ENCODE measurements at places on chromosomes 2 and 18. TPM values are rescaled to one million over a fixed set of nuclear protein-coding genes. Genes with fewer than 3 reads are reported as not detected.

DNA sequence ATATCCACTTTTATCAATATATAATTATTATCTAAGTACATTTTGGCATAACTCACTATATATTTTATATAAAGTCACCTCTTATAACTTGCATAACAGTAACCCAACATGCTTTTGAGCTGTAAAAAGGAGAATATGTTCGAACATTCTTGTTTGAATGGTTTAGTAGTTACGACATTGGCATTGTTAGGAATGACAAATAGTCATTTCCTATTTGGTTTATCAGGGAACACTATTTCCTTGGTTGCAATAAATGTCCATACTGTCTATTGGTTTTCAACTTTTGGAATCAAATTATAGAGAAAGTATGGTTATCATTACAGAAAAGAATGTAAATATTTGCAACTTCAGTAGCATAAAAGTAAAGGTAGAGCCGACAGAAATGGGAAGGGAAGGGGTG, 124.1 kb downstream of the PARD3B start:
- DNase-seq = no peak

DNA sequence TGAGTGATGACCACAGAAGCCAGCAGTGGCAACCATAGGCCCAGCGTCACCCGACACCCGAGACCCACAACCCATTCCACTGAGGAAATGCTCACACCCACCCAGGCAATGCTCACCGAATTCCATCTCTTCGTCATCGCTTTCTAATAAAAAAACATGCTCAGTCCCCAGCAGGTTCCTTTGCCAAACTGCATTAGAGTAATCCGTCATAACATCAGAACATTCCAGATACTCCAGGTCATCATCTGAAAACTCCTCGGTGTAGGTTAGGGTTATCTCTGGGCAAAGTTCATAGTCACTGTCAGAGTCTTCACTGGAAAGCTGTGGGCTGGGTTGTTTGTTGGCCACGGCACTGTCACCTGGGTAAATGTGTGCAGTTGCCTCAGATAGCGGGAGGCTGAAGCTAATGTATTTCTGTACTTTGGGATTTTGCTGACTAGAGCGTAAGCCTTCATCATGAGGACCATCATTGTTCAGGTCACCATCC, 49.3 kb downstream of the ALPK2 start:
- DNase-seq = no peak

GRCh38 chr2:208999911-209000310, 423.9 kb upstream of the MAP2 start:
- DNase-seq = no peak

DNA sequence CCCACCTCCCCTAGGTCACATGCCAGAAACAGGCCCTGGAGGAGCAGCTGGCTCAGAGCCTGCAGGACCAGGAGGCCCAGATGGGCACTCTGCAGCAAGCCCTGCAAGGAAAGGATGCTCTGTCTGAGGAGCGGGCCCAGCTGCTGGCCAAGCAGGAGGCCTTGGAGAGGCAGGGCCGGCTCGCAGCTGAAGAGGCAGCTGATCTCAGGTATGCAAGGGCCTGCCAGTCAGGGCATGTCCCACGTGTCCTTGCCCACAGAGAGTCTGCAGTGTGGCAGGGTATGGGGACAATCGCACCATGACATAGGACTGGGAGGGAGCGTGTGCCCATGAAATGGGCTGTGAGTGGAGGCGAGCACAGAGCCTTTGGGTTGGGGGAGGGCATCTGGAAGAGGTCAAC, 39.9 kb downstream of the CROCC2 start:
- no peak for DNase-seq

GRCh38 chr2:219035942-219036341, 5.4 kb downstream of the CFAP65 start:
- DNase-seq = no peak

- DNase-seq = no peak
Measured at GRCh38 chr18:50775726-50776125, 44.1 kb downstream of the MRO start.

DNA sequence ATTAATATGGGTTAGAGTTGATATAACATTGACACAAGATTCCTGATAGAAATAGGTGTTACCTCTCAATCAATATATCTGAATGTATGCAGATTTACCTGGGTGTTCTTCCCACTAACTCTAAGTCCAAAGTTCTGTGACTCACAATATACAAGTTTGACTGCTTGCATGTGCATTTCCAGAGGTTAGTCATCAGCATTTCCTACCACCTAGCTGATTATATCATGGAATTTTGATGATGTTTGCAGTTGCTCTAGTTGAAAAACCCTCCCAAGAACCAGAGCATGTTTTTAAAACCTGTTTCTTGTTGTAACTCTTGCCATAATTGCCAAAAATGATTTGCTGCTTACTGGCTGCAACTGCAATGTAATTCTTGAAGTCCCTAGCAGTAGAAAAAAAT, 15.0 kb upstream of the DSG1 start:
- no peak for DNase-seq

DNA sequence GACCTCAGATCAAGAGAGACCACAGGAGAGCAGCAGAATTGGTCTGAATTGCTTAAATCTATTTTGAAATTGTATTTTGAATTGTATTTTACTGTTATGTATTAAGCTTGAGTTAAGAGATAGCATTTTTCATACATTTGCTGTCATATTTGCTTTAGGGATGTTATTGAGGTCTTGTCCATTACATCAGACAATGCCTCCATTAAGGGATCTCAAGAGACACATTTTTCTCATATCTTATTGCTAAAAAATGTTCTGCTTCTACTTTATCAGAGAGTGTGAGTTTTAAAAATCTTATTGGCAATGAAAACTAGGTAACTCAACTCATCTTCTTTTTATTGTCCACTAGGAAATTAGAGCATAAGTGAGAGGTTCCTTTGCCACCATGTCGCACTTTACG, 66.8 kb upstream of the CTAGE1 start:
- no peak for DNase-seq

GRCh38 chr2:172639823-172640222, 83.9 kb downstream of the PDK1 start:
- DNase-seq = no peak

DNA sequence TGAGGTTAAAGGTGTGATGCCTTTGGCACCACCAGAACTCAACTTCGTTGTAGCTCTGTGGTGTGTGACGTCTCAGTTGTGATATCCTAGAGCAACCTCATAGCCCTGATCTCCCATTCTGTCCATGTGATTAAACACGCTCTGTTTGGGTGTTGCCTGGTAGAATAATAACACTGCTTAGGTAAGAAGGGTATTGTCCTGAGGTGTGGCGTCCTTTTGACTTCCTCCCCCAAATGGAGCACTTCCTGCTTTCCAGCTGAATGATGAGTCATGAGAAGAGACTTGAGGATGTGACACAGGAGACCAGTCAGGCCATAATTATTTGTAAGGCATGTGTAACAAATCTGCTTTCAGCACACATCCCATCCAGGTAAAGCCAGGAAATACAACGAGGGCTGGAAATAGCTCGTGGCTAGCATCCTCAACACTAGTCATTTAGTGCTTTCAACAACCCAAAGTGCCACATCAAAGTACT, 100.7 kb downstream of the RAPGEF4 start:
- DNase-seq = peak; percentile 23

CRYGD gene
- total RNA-seq = not detected

NPPC gene
- not detected for total RNA-seq
